A549 treated with Mapracorat at 1 μM for 4 hours (cell line): ENCODE measurements at places on chromosomes 12 and 14. TPM values are rescaled to one million over a fixed set of nuclear protein-coding genes. Genes with fewer than 3 reads are reported as not detected.

The RNASE1 gene
- not detected in 5 replicates for total RNA-seq

The WDHD1 gene
- total RNA-seq = 8.1 to 12.5 TPM (median 11.5 TPM) in 5 replicates

The MTA1 gene
- 55.7 to 86.3 TPM (median 79.1 TPM) in 5 replicates for total RNA-seq

The EIF2S3B gene
- total RNA-seq = 0.52 to 0.93 TPM (median 0.74 TPM) in 5 replicates

The KDM5A gene
- total RNA-seq = 16.5 to 24.3 TPM (median 22.2 TPM) in 5 replicates

The KLRK1 gene
- total RNA-seq = 0.07 TPM in 1 of 5 replicates, not detected in the others

The EXD2 gene
- total RNA-seq = 11.6 to 14.3 TPM (median 13.0 TPM) in 5 replicates

The RDH11 gene
- 53.6 to 58.5 TPM (median 55.6 TPM) in 5 replicates for total RNA-seq

The MCRS1 gene
- 54.3 to 69.9 TPM (median 65.4 TPM) in 5 replicates for total RNA-seq

The SLC5A8 gene
- not detected in 5 replicates for total RNA-seq

The DCN gene
- not detected in 5 replicates for total RNA-seq

The SIRT4 gene
- total RNA-seq = 0.59 to 0.92 TPM (median 0.64 TPM) in 5 replicates

The ARHGAP9 gene
- total RNA-seq = 0.19 to 0.83 TPM (median 0.35 TPM) in 5 replicates

The SMIM10L1 gene
- total RNA-seq = 7.8 to 8.6 TPM (median 8.0 TPM) in 5 replicates

The WIF1 gene
- not detected in 5 replicates for total RNA-seq

The EXOC3L4 gene
- 1.3 to 3.3 TPM (median 1.4 TPM) in 5 replicates for total RNA-seq
